Activated T-helper 2 cell treated with anti-CD3 and anti-CD28 coated beads, Interferon-gamma antibody, Interleukin-2, Interleukin-4, amounts not matched to agents 10 μg/mL and 5 μg/mL and 100 μg/mL, durations not matched to agents 14 hours and 24 hours and 36 hours (primary cell): ENCODE measurements at places on chromosomes 2 and 18. TPM values are rescaled to one million over a fixed set of nuclear protein-coding genes. Genes with fewer than 3 reads are reported as not detected.

GRCh38 chr2:30688956-30689401 lies 118.3 kb downstream of the CAPN13 start:
- H3K27ac ChIP-seq: no peak overlapping the region
- no peaks in the 10 kb centered on the region for H3K4me1 ChIP-seq
- DNase-seq: no peak
- no peak overlapping the region for H3K4me3 ChIP-seq

DNA sequence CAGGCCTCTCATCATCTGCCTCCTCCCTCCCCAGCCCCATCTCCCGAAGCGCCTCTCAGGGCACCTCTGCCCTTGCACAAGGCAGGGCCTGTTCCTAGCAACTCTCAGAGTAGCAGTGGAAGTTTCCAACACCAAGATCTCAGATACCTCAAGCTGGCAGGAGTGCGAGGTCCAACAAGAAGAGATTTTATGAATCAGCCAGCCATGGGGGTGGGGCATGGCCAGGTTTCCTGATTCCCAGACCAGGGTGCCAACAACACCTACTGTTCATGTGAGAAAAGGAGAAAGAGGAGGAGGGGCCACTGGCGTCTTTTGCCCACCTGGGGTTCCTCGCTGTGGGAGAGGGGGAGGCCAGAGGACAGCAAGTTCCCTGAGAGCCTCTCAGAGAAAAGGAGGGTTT lies 6.6 kb upstream of the STEAP3 start:
- no peaks in the 10 kb centered on the region for H3K4me1 ChIP-seq
- no peaks in the 10 kb centered on the region for H3K36me3 ChIP-seq
- H3K27ac ChIP-seq: no peak overlapping the region
- no peak for DNase-seq
- H3K27me3 ChIP-seq: peaks cover 8% of the 10 kb centered on the region

- peaks cover 2% of the 10 kb centered on the region for H3K4me1 ChIP-seq
- H3K4me3 ChIP-seq: no peak overlapping the region
- no peak for DNase-seq
- no peaks in the 10 kb centered on the region for H3K27me3 ChIP-seq
- no peak overlapping the region for H3K27ac ChIP-seq
These were observed 36.7 kb downstream of the DYNC1I2 start for GRCh38 chr2:171723716-171724683.

CNDP1 gene
- 0.09 TPM in 2 replicates for total RNA-seq

DNA sequence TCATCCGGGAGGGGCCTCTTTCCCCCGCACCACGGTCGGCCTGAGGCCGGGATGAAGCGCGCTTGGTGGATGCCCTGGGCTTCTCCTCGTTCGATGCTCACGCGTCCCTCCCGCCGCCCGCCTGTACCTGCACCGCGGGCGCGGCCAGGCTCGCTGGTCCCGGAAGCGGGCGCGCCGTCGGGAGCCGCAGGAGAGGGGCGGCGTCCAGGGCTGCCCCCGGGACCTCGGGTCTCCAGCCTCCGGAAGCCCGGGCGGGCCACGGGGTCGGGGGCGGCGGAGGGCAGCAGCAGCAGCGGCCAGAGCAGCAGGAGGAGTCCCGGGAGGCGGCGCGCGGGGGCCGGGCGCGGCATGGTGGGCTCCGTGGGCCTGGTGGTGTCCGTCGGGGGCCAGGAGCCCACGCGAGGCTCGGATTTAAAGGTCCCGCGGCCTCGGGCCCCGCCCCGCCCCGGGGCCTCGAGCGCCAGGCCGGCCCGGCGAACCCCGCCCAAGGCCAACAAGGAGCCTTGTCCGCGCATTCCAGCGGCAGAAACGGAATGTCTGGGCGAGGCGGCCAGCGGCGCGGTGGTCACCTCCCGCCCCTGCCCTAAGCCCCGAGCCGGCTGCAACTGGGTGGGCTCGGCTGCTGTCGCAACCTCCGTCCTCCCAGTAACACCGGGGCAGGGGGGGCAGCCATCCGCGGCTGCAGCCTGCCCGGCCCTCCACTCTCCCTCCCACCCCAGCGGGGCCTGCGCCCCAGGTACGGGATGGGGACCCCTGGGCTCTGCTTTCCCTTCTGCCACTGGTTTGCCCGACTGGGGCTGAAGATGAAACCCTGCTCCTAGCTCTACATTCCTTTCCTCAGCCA lies at the start of gene MATN3:
MATN3 (minus strand) TSS at position 387 of the 844 bp plus-strand sequence; CDS start at position 350, 37 bp downstream.
- H3K27me3 ChIP-seq: peaks cover 56% of the 10 kb centered on the region
- peaks cover 3% of the 10 kb centered on the region for H3K4me1 ChIP-seq
- peak within 1 kb of the TSS; percentile 73 for H3K4me3 ChIP-seq
- no peak for DNase-seq

GRCh38 chr2:55511508-55512124 lies 7.9 kb upstream of the CFAP36 start:
- no peaks in the 10 kb centered on the region for H3K36me3 ChIP-seq
- H3K27ac ChIP-seq: no peak overlapping the region
- no peaks in the 10 kb centered on the region for H3K4me1 ChIP-seq

DNA sequence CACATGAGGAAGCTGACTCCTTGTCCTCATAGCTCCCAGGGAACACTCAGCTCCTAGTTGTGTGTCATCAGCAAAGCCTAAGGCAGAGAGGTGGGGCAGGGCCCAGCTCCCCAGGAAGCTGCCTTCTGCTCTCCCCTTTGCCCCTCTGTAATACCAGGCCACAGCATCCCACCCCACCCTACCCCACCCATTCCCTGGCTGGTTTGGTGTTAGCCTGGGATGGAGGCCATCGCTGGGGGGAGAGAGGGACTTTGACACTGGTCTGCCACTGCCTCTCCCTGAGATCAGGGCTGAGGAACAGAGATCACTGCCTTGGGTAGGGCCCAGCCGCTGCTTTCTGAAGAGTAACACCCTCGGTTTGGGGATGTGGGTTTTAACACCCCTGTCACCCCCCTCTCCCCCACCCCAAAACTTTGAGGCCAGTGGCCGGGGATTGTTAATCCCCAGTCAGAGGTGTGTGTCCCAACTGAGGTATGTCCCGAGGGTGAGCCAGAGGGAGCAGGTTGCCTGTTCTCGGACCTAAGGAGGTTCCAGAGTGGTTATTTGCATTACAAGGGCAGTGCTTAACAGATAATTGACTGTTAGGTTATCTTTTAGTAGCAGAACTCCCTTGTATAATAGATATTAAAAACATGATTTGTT lies 41.4 kb downstream of the TET3 start:
- peaks cover 21% of the 10 kb centered on the region for H3K36me3 ChIP-seq
- H3K4me1 ChIP-seq: peaks cover 53% of the 10 kb centered on the region
- no peak overlapping the region for H3K4me3 ChIP-seq

GNLY gene
- total RNA-seq: 21.9 and 23.5 TPM in 2 replicates

GRCh38 chr2:68775272-68775842 lies 40.7 kb downstream of the ARHGAP25 start:
- no peaks in the 10 kb centered on the region for H3K27me3 ChIP-seq
- H3K4me1 ChIP-seq: peaks cover 79% of the 10 kb centered on the region
- DNase-seq: no peak
- peaks cover 63% of the 10 kb centered on the region for H3K36me3 ChIP-seq
- peak overlapping the region; percentile 77 for H3K4me3 ChIP-seq

- no peak overlapping the region for H3K27ac ChIP-seq
- H3K4me3 ChIP-seq: no peak overlapping the region
- H3K36me3 ChIP-seq: no peaks in the 10 kb centered on the region
- H3K4me1 ChIP-seq: no peaks in the 10 kb centered on the region
These were observed 144.3 kb upstream of the TFPI start for GRCh38 chr2:187698374-187699110.

STRN gene
- total RNA-seq: 27.7 and 29.7 TPM in 2 replicates

DNA sequence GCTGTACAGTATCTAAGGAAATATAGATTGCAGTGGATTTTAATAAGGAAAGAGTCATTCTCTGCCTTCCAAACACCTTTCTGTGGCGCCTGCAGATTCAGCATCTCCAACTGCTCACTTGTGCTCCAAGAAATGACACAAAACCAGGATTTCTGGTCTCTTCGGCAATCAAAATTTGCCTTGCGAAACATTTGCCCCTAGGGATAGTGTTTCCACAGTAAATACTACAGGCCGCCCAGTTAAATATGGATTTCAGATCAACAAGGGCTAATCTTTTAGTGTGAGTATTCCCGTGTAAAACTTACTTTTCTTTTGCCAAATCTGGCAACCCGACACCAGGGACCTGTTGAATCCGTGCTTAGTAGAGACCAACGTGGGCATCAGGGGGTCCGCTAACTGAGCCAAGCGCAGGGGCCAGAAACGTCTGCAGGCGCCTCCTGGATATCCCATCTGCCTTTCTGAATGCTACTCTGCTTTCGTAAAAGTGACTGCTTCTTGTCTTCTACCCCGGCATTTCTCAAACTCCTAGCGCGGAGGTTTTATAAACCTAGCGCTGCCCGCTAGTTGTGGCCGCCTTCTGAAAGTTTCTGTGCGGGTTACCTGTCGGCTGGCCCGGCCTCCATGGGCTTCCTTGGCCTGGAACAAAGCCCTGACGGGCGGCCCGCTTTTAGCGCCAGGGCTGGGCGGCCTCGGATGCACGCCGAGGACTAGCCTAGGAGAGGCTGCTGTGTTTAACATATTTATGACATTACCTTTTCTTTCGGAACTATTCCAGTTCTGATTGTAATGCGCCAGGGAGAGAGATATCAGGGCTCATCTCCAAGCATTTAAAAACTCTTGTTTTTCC lies 2.5 kb downstream of the CYP1B1 start:
- H3K36me3 ChIP-seq: peaks cover 41% of the 10 kb centered on the region
- no peak for DNase-seq
- peak overlapping the region; percentile 76 for H3K4me3 ChIP-seq

IL37 gene
- total RNA-seq: not detected in 2 replicates

GRCh38 chr18:79274823-79275222 lies 120.9 kb upstream of the NFATC1 start:
- no peak for DNase-seq
- no peaks in the 10 kb centered on the region for H3K27me3 ChIP-seq
- peaks cover 13% of the 10 kb centered on the region for H3K36me3 ChIP-seq
- H3K4me3 ChIP-seq: no peak overlapping the region
- H3K27ac ChIP-seq: no peak overlapping the region

TMEM163 gene
- total RNA-seq: 0.09 and 0.27 TPM in 2 replicates

DNA sequence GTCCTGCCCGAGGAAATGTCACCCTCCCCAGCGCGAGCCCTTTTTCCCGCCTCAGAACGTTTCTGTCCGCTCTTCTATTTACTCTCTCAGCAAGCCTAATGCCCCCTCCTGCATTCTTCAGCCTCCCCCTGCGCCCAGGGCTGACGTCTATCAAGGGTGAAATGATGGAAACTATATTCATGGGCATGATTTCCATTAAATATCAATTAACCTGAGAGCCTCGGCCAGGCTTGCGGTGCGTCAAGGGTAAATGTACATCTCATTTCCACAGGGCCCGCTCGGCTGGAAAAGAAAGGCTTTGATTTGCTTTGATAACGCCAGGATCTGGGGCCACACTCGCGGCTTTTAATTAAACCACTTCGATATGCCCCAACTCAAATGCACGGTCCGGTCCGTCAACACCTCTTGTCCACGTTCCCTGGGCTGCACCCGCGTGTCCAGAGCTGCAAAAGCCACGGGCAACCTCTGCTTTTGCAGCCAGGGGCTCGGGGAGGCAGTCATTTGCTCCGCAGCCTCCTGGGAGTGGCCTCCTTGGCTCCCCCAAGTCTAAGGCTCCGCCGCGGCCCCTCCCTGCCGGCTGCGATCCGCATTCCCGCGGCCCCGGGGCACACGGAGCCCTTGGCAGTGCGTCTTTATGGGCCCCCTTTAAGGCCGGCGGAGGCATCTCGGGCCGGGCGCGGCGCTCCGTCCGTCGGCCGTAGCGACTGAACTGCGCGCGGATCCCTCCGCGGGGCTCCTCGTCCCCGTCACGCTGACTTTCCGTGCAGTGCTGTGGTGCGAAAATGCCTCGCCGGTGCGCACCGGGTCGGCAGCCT lies at the start of gene HOXD8:
HOXD8 (plus strand) TSS at position 724 of the 815 bp plus-strand sequence. CDS start 662 bp downstream, outside the sequence.
- no peaks in the 10 kb centered on the region for H3K36me3 ChIP-seq
- no peak for DNase-seq
- no peak within 1 kb of the TSS for H3K4me3 ChIP-seq
- H3K4me1 ChIP-seq: peaks cover 12% of the 10 kb centered on the region
- H3K27me3 ChIP-seq: peaks cover 79% of the 10 kb centered on the region

DNA sequence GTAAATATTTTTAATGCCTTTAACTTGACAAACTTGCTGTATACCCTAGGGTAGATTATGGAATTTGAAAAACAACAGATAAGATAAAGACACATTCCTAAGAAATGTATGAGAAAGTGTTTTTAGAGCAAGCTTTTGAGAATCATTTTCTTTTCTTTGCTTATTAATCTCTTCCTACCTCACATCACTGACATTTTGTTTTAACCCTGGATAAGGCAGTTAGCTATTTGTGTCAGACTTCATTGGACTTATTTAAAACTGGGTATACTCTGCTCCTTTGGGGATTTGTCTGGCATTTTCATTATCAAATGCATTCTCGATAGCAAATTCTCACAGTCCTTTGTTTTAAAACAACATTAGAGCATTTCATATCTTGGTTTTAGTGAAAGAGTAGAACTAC lies 17.2 kb downstream of the EML4 start:
- no peak overlapping the region for H3K4me3 ChIP-seq
- no peak overlapping the region for H3K27ac ChIP-seq
- peaks cover 25% of the 10 kb centered on the region for H3K4me1 ChIP-seq
- H3K36me3 ChIP-seq: peaks cover 18% of the 10 kb centered on the region

GRCh38 chr2:234033174-234033573 lies 17.3 kb upstream of the SPP2 start:
- no peak overlapping the region for H3K4me3 ChIP-seq
- no peak for DNase-seq
- peaks cover 32% of the 10 kb centered on the region for H3K27me3 ChIP-seq
- H3K4me1 ChIP-seq: peaks cover 11% of the 10 kb centered on the region
- H3K27ac ChIP-seq: no peak overlapping the region

KCNK3 gene
- total RNA-seq: not detected in 2 replicates

- no peak for DNase-seq
- H3K27me3 ChIP-seq: no peaks in the 10 kb centered on the region
- peaks cover 53% of the 10 kb centered on the region for H3K4me1 ChIP-seq
- peaks cover 88% of the 10 kb centered on the region for H3K36me3 ChIP-seq
These were observed 8.4 kb downstream of the SCLY start for GRCh38 chr2:238069021-238069709.

- no peaks in the 10 kb centered on the region for H3K27me3 ChIP-seq
- no peak overlapping the region for H3K4me3 ChIP-seq
- no peaks in the 10 kb centered on the region for H3K36me3 ChIP-seq
- H3K27ac ChIP-seq: no peak overlapping the region
These were observed 230.8 kb downstream of the GULP1 start for GRCh38 chr2:188522517-188522916.

DNA sequence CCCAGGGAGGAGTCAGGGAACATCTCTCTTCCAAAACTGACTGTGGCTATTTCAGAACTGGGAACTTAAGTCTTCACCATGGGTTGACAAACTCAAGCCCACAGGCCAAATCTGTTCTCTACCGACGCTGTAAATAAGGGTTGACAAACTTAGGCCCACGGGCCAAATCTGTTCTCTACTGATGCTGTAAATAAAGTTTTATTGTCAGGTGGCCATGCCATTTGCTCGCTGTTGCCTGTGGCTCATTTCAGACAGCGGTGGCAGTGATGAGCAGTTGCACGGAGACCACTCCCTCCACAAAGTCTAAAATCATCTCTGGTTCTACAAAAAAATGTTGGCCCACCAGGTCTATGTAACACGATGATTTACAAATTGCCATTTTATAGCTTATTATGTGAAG lies 160.9 kb downstream of the MYT1L start:
- no peak for DNase-seq
- no peaks in the 10 kb centered on the region for H3K27me3 ChIP-seq
- H3K36me3 ChIP-seq: no peaks in the 10 kb centered on the region

EDAR gene
- 0.11 TPM in 2 replicates for total RNA-seq
